ENCODE measurements at places on chromosomes 7 and 10.

DNA sequence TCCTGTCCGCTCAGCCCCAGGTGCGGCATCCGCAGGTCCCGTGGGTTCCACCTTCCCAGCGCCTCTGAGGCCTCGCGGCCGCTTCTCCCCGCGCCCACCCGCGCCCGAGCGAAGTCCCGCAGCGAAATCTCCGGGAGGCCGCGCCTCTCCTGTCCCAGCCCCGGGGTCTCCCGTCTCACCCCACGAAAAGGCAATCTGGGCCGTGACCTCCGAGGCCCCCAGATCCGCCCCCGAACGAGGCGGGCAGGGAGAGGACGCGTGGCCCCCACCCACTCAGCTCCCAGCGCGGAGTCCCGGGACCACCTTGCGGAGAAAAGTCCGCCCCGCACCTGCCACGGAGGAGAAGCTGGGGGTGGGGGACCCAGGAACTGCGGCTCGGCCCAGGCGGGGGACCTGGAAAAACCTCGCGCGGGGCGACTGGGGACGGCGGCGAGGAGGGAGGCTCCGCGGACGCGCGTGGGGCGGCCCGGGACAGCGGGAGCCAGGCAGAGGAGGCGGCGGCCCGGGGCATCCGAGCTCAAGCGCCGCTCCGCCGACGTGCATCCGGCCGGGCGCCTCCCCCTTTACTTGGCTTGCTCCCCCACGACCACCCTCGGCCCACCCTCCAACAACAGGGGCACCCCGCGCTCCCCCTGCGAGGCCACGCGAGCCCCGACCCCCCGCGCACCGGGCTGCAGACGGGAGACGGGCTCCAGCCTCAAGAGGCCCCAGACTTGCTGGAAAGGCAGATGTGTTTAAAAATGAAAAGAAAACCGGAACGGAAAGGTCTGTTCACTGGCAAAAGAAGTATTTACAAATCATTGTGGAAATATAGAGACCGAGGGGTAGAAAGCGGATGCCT is 33.0 kb upstream of the RNF32 start:
- DNase-seq, result no peak

GRCh38 chr10:133158756-133159610 is 1.0 kb upstream of the KNDC1 start:
- DNase-seq, result no peak

DNA sequence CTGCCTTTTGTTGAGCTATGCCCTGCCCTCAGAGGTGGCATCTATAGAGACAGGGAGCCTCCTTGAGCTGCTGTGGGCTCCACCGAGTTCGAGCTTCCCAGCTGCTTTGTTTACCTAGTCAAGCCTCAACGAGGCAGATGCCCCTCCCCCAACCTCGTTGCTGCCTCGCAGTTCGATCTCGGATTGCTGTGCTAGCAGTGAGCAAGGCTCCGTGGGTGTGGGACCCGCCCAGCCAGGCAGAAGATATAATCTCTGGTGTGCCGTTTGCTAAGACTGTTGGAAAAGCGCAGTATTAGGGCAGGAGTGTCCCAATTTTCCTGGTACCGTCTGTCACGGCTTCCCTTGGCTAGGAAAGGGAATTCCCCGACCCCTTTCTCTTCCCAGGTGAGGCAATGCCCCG is 88.4 kb upstream of the CDK6 start:
- no peak for DNase-seq

- no peak for DNase-seq
Measured at GRCh38 chr7:25493805-25494366, 265.6 kb upstream of the NPVF start.

DNA sequence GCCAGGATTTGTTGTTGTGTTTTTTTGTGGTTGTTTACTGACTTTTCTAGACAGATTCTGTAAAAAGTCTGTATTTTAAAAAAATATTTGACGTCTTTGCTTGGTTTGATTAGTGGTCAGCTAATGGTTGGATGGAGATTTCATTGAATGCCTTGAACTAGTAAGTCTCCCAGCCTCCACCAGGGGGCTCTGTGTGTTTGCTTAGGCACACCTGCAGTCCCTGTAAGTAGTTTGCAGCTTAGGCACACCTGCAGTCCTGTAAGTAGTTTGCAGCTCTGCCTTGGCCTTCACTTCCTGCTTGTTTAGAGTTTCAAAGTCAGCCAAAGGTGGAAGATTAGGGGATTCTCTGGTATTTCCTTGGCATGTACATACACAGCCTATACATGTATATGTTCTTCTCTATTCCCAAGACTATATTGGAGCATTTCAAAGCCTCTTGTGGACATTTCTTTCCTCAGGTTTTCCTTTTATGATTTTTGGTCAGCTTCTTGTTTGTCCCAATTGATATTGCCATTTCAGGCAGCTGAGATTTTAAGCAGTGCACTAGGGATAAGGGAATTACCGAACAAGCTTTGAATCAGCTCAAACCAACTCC is 101.6 kb downstream of the CCSER2 start:
- DNase-seq, result no peak

- DNase-seq, result no peak
Measured at GRCh38 chr10:7561985-7562384, 104.8 kb downstream of the ITIH5 start.

GRCh38 chr10:75828413-75828812 is 397.0 kb downstream of the LRMDA start:
- DNase-seq, result no peak

GRCh38 chr7:142962991-142963390 is 828 bp upstream of the KEL start:
- no peak for DNase-seq

- DNase-seq, result no peak
Measured at GRCh38 chr7:108132551-108133265, 2.5 kb upstream of the LAMB4 start.
